Caki2 (cell line): ENCODE measurements at places on chromosomes 16 and 17.

- peak; percentile 39 for DNase-seq
These were observed 46.6 kb upstream of the MED13 start for GRCh38 chr17:62111562-62112171.

DNA sequence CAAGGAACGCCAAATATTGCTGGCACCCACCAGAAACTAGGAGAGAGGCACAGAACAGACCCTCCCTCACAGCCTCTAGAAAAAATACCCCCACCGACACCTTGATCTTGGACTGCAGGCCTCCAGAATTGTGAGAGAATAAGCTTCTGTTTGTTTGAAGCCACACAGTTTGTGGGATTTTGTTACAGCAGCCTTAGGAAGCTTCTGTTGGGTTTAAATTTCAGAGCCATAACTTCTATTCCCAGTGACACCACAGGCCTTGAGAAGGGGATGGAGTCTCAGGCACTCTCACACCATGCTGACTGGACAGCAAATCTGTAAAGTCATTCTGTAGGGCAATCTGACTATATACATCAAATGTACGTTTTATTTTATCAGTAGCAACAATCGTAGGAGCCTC lies 38.6 kb downstream of the RNF112 start:
- DNase-seq = no peak

DNA sequence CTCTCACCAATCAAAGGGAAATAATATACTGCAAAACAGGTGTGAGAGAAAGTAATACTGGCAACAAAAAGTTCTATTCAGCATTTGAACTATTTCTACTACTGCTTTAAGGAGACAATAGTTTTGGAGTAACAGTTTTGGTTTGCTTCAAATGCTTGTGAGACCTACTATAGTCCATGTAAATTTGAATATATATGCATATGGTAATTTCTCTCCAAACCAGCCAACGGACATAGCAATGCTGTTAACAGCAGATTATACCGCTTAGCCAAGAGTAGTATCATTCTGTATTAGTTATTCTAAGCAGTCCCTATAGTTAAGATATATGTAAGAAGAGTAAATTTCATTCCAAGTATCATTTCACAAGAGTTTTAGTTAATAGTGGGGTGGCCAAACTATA lies 18.5 kb downstream of the PHLPP2 start:
- no peak for DNase-seq

- no peak for DNase-seq
These were observed 28.4 kb downstream of the CD300LB start for GRCh38 chr17:74502861-74503260.

GRCh38 chr17:29138184-29138955 lies 41.8 kb downstream of the MYO18A start:
- peak; percentile 64 for DNase-seq

- no peak for DNase-seq
These were observed 31.3 kb downstream of the CCDC42 start for GRCh38 chr17:8713315-8713714.

DNA sequence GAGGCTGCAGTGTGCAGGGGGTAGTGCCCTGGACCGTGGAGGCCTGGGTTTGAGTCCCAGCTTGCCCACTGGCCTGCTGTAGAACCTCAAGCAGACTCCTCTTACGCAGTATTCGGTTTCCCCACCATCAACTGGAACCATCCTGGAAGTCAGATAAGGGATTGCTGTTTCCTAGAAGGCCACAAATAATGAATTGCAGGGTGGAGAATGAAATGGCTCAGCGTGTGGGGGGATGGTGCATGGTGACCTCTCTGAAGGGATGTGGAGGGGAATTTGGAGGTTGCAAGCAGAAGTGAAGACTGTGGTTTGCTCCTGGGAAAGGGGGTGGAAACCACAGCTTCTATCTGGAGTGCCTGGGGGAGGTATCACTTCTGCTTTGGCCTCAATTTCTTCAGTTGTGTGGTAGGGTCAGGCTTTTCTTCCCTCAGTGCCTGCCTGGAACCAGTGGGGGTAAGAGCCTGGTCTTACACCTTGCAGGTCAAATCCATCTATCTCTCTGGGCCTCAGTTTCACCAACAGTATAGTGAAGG lies 1.7 kb downstream of the ADGRG5 start:
- no peak for DNase-seq

DNA sequence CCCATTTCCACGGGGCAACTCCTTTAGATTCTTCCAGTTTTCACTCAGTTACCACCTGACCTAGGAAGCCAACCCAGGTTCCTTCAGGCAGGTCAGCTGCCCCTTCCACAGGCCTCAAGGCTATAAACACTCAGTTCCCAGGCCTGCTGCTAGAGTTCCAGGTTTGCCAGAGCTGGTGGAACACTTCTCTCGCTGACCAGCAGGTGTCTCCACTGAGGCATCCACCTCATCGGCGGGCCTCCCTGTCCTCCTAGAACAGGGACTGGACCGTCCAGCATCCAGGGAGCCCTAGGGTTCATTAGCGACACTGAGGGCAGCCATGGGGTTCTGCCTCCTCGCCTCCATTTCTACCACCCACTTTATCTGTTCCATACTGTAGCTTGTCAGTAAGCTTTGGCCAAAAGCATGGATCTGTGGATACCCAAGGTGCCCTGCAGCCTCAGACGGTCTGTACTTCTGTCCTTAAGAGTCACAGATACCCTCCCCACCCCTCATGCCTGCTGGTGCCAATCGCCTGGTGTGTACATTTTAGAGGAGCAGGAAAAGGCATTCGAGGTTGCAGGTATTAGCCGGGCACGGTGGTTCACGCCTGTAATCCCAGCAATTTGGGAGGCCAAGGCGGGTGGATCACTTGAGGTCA lies 29.0 kb downstream of the PIMREG start:
- peak; percentile 57 for DNase-seq

DNA sequence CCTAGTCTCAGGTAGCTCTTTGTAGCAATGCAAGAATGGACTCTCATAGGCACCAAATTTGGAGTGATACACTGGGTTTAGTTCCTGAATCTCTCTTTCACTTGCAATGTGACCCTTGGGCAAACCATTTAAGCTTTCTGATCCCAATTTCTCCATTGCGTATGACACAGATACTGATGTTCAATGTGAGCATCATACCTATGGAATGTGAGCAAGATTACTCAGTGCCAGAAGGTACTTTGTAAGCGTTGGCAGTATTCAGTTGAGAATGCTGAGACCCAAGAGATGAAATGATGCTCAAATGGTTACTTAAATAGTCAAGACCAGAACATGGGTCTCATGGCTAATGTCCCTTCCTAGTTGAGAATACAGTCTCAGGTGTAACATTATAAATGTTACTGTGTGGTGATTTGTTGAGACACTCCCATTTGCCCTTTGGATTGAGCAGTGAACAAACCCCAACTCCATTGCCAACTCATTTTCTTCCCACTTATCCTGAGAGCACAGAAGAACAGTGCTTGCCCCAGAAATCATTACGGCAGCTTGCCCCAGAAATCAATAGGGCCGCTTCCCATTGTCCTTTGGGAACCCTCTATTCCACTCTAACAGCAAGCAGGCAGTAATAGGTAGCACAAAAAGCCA lies 134.1 kb downstream of the SOX9 start:
- DNase-seq = no peak

DNA sequence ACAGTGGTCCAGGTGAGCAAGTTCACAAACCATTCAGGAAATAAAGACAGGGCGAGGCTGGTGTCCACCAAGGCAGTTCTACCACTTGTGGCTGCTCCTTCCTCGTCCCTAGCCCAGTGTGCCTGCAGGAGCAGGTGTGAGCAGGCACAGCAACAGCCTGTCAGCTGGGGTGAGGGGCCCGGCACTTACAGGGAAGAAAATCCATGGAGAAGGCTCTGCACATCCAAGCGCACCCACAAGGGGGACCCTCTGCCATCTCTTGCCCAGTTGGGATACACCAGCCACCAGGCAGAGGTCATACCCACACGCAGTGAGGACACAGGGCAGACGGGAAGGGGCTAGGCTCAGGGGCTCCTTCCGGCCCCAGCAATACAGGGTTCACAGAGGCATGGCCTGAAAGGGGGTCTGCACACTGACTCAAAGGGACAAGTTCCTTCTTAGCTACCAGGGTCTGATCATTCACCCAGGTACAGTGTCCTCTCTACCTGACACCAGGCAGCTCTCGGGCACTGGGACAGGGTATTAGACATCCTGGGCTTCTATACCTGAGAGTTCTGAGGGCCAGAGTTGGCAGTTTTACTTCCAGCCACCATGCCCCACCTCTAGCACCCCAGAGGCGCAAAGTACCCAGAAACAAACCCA lies 27.0 kb downstream of the CDIP1 start:
- peak; percentile 54 for DNase-seq

- no peak for DNase-seq
These were observed 22.5 kb downstream of the WWP2 start for GRCh38 chr16:69784586-69784985.

DNA sequence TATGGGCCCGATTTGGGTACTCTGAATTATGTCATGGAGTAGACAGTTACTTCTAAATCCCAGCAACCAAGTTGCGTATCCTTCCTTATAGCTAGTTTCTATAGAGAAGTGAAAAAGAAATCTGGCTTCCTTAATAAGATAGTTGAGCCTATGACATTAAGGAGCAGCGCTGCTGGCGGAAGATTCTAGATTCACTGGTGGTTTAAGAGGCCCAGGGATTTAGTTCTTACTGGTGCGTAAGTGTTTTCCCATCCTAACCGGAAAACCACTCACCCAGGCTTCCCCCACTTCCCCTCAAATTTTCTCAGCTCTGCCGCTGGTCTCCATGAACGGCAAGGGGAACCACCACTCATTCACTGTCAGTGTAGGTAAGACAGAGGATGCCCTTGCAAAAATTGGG lies 230.4 kb downstream of the CPPED1 start:
- DNase-seq = no peak

- no peak for DNase-seq
These were observed 17.9 kb upstream of the SMIM5 start for GRCh38 chr17:75615301-75615700.

- DNase-seq = no peak
These were observed 46.0 kb downstream of the TNRC6A start for GRCh38 chr16:24775455-24775854.

GRCh38 chr17:80760511-80760911 lies 215.9 kb downstream of the RPTOR start:
- DNase-seq = peak; percentile 20

- DNase-seq = no peak
These were observed 525.5 kb downstream of the KIF2B start for GRCh38 chr17:54348234-54348633.

DNA sequence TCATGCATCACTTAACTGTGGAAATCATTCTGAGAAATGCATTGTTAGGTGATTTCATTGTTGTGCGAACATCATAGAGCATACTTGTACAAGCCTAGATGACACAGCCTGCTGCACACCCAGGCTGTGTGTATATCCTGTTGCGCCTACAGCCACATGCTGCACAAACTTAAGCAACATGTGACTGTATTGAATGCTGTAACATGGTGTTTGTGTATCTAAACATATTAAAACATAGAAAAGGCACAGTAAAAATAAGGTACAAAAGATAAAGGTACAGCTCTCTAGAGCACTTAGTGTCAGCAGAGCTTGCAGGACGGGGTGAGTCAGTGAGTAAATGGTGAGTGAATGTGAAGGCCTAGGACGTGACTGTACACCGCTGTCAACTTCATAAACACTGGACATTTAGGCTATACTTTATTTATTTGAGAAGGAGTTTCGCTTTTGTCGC lies 11.9 kb downstream of the FOXK2 start:
- DNase-seq = peak; percentile 65

- DNase-seq = no peak
These were observed 51.7 kb upstream of the LGALS9 start for GRCh38 chr17:27579304-27579703.

GRCh38 chr16:2152695-2153506 lies 2.7 kb upstream of the TRAF7 start:
- no peak for DNase-seq

GRCh38 chr17:36880268-36880905 lies 56.9 kb upstream of the LHX1 start:
- DNase-seq = peak; percentile 21

- DNase-seq = peak; percentile 34
These were observed at the start of gene DUS1L for GRCh38 chr17:82065638-82066303. DUS1L (minus strand) TSS chr17:82065804; CDS start chr17:82065059, 745 bp downstream.

DNA sequence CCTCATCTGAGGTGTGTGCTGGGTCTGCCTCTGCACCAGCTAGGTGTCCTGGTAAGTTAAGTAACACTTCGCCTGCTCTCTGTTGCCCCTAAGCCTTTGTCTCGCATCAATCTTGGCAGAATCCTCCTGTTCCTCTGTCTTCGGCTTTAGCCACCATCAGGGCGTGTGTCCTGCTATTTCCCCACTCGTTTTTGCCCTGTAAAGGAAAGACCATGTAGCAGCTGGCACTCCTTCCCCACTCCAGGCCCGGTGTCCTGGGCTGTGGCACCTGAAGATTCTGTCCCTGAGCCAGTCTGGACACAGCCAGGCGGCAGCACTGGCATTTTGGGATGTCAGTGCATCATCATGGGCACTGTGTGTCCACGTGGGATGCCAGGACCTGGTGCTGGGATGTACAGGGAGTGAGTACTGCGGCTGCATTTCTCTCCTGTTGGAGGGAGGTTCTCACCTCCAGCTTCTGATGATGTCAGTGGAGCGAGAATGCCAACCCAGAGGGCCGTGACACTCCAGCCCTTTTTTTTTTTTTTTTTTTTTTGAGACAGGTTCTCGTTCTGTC lies 26.2 kb upstream of the FOXK2 start:
- DNase-seq = peak; percentile 39

DNA sequence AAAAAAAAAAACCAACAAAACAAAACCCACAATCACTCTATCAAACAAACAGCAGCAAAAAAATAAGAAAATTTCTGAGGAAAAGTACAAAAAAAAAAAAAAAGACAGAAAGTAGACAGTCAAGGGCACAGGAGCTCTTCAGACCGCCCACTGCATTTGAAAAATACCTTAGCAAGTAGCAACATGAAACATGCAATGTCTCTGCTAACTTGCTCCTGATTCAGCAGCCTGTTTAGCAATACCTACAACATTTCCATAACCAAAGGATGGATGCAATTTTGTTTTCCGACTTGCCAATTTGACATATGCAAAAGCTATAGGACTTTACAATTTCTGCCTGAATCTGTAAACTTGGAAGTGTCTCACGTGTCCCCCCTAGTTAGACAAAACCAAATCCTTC lies 57.4 kb downstream of the SYNRG start:
- DNase-seq = no peak
